ENCODE measurements at places on chromosomes 7 and 10.

DNA sequence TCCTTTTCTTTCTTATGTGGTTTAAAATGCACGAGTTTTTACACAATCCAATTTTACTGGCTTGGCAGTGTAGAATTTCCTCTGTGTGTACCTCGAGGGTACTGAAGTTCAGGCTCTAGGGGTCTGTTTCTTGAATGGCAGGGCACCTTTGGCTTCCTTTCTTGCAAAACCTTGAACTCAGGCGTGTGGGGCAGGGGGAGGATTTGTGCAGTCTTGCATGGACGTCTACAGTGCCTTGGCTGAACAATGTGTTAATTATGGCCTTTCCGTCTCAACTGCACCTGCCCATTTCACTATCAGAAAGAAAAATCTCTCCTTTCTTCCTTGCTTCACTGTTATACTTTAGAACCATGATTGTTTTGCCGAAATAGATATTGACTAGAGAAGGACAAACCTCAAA is 570.9 kb downstream of the INHBA start:
- DNase-seq = no peak

GRCh38 chr10:75043256-75044131 is 68.0 kb upstream of the SAMD8 start:
- DNase-seq = peak; percentile 54

GRCh38 chr10:100864978-100865377 is 47.8 kb upstream of the SLF2 start:
- no peak for DNase-seq

DNA sequence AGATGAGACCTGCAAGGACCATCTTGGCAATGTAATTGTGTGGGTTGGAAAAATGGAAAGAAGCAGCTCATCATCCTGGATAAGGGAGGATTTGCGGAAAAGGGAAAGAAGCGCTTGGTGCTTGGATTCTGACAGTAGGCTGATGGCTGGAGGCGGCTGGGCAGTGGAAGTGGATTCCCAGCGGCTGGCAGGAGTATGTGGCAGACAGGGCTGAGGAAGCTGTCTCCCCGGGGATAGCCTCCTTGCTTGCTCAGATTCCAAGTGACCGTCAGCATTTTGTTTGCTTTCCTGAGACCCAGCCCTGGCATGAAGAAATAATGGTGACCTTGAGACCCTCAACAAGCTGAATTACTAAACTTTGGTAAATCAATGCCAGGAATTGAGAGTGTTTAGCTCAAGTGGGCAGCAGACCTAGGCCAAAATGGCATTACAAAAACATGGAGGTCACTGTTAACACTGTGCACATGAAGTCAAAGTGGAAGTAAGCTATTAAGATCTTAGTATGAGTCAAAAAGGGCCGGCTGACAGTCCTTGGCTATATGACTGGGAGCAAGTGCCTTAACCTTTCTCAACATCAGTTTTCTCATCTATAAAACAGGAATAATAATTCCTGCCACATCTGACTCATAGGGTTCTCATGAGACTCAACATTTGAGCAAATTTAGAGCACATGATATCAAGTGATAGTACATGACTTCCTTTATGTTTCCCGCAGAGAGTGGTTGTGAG is 21.3 kb downstream of the SLC25A28 start:
- DNase-seq = peak; percentile 71

- DNase-seq = no peak
These were observed 22.0 kb downstream of the IMMP2L start for GRCh38 chr7:111540199-111540815.

DNA sequence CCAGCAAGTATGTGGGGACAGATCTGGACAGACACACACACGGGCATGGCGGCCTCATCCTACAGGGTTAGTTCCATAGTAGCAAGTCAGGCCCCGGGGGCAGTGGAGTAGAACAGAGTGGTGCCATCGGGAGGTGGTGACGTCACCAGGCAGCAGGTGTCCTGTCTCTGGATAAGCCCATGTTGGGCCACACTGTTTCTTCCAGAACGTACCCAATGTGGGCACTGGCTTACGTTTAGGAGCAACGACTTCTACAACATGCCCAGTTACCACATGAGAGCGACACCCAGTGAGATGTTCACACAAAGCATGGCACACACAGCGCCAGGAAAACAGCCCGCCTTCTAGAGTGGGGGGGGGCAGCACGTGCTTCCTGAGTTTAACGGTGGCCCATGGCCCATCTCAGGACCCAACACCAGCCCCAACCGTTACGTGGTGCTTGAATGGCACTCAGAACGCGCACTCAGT is 67.8 kb downstream of the CTBP2 start:
- no peak for DNase-seq

DNA sequence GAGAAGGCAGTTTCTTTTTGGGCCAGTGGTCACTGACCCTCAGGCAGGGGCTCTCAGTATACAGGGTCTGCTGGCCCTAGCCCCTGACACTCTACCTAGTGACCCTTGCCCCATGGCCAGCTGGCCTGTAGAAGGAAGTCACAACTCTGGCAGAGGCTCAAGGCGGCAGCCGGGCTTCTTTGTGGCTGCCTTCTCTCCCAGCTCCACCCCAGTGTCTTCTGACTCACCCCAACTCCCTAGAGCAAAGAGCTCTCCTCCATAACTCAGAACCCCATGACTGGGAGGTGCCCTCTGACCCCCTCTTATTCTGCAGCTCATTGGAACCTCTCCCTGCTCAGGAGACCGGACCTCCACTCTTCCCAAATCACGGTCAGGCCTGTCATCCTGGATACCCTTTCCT is 358.2 kb downstream of the FGFR2 start:
- DNase-seq = no peak
